GM23338 (cell line): ENCODE measurements at places on chromosomes 11 and 22.

DNA sequence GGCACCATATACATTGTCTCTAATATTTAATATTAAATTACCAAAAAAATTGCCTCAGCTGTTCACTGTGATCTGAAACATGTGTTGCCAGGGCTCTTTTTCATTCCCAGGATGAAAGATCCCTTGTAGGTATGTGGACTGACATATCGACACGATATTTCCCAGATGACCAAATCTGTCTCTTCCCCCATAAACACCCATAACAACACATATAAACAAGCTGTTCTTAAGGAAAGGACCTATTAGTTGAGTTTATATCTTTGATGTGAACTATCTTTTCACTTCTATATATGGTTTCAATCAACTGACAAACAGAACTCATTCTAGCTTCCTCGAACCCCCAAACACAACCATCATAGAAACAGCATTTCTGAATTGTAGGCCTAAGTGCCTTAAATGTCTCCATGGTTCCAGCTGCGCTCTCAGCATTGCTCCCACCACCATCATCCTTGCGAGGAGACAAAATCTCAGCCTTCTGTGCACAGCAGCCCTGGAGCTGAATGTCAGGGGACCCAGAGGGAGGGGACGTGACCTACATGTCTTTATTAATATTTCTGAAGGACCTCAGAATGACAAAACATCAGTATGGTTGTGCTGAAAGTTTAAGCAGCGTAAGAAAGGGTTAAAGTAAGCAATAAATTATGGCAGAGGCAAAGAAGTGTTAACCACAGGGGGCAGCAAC is 67.0 kb downstream of the ETS1 start:
- DNase-seq = no peak

DNA sequence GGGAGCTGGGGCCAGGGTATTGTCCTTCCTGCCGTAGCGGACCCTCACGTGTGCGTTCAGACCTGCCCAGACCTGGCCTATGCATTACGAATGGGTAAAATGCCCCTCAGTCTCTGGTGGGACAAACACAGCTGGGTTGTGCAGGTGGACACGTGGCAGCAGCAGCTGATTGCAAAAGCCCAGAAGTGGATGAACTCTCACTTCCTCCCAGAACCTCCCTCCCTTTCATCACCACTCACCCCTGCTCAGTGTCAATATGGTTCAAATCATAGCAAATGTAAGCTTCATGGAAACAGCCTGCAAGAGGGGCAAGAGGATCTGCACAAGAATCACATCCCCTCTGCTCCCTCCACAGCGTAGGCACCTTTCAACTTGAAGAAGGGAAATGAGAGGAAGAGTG is 352.1 kb downstream of the OPCML start:
- no peak for DNase-seq

- no peak for DNase-seq
These were observed 97.6 kb downstream of the SLC36A4 start for GRCh38 chr11:93100211-93100610.

GRCh38 chr11:72856065-72856464 is 41.9 kb downstream of the ATG16L2 start:
- no peak for DNase-seq

DNA sequence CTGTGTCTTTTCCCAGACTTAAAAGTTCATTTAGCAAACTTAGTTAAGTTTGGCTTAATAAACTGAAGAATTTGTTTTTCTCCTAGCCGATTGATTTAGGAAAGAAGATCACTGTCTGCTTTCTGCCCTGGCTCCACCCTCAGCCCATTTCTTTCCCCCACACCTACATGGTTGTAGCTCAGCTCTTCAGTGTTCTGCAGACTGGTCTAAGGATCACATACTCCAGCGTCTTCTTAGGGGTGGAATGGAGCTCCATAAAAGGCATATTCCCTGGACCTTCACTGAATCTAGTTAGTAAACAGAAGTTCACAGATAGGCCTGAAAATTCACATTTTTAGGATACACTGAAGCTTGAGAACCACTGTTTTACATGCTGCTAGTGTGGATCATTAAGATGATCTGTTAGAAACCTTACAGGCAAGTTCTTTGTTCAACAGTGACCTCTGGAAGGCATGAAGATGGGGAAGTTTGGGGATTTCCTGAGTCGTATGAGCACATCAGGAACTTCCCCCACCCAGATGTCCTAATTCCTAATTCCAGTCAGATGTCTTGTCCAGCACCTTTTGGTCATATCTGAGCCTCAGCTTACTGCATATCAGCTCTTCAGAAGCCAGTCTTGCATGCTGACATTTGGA is 16.8 kb downstream of the PIWIL4 start:
- DNase-seq = no peak

GRCh38 chr11:12724301-12725054 is 50.3 kb downstream of the TEAD1 start:
- peak; percentile 95 for DNase-seq

DNA sequence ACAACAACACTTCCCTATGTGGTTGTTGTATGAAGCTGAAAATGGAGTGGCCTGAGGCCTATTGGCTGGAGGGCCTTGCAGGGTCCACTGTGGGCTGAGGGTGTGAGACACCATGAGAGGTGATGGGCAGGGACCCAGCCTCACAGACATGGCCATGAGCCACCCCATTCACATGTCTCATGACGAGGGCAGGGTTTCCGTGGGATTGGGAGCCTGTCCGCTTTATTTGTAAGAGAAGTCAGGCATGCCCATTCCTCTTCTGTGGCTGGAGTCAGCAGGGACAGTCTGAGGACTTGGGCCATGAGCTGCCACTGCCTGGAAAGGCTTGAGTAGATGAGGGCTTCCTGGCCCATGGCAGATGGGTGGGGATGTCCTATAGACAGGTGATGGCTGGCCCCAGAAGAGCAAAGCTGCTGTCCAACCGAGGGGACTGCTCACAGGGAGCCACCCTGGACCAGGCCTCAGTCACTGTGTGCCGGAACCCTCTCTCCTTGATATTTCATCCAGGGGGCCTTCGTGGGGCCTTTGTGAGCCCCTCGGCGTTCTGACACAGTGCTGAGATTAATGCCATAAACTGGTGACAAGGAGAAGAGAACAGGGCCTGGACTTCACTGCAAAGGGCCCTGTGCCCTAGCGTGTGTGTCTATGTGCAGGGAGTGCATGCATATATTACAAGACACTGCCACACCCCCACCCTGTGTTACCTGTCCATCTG is 971.9 kb downstream of the BRD1 start:
- DNase-seq = no peak
